ENCODE measurements at places on chromosomes 1 and 21.
A peak's percentile ranks its signal among the peaks of the same experiment; 100 is the strongest.

GRCh38 chr1:208724079-208724478 is 479.9 kb upstream of the PLXNA2 start:
- DNase-seq: no peak

DNA sequence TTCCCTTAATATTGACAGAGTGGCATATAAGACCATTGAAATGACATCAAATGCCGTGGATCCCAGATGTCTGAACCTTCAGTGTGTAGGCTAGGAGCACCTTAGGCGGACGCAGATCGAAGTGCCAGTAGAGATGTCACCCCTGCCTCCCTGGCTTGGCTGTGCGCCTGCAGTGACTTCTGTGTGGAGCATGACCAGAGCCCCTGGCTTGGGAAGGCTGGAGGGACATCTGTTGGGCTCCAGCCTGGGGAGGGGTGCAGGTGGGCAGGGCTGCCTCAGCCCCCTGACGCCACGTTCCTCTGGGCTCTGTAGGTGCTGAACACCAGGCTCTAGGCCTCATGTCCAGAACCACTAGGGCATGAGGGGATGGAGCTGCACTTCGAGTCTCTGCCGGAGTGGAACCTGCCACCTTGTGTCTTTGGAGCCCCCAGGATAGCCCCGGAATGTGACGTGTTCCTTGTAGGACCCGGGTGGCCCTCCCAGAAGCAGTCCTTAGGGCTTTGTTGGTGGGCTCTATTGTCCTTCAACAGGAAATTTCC is 103.8 kb downstream of the ADARB1 start:
- DNase-seq: no peak

- DNase-seq: no peak
Measured at GRCh38 chr1:192087334-192087733, 70.9 kb upstream of the RGS18 start.

GRCh38 chr1:189941922-189942321 is 535.7 kb downstream of the BRINP3 start:
- DNase-seq: no peak

- DNase-seq: no peak
Measured at GRCh38 chr21:33078907-33079582, 9.1 kb downstream of the OLIG1 start.

GRCh38 chr1:90339811-90340210 is 344.9 kb downstream of the ZNF326 start:
- DNase-seq: no peak

GRCh38 chr1:155640367-155640766 is 30.3 kb downstream of the MSTO1 start:
- no peak for DNase-seq

GRCh38 chr1:82048596-82048995 is 247.9 kb downstream of the ADGRL2 start:
- no peak for DNase-seq

DNA sequence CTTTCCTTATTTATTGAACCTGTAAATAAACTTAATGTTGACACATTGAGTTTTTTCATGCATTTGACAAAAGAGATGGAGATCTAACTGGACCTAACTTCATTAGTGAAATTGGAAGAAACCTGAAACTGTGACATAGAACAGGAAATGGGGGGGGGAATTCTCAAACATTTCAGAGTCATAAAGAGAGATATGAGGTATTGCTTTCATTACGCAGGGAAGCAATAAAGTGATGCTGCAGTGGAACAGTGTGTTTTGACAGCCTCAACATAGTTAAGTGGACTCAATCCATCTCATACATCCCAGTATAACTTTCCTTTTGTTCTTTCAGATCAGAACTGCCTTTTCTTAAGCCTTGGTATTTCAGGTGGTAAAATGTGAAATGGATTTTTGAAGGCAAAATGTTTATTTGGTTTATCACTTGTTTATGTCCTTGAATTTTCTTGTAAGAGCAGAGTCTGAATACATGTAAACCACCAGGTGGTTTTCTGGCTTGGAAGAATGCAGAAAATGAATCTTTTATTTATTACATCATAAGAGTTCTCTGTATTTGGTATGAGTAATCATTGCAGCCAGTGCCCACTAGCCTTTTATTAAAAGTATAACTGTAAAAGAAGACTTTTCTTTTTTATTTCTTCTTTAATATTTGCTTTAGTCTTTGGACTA is 132.5 kb downstream of the ZNF326 start:
- DNase-seq: no peak

DNA sequence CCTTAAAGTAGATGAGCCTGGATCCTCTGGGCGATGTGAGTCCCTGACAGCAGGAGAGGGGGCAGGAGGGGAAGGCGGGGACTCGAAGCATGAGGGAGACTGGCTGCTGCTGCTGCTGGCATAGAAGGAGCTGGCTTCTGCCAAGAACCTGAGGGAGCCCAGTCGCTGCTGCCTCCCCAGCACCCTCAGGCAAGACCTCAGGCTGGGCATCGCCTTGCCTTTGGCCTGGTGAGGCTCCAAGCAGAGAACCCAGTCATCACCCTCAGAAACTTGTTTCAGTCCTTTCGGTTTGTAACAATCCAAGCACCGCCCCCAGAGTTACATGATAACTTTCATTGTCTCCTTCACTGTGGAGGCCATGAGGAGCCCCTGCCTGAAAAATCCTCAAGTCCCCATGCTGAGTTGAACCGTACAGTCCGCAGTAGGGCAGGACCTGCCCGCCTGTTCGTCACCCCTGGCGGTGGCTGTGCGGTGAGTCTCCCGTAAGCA is 38.8 kb downstream of the POFUT2 start:
- peak; percentile 54 for DNase-seq

DNA sequence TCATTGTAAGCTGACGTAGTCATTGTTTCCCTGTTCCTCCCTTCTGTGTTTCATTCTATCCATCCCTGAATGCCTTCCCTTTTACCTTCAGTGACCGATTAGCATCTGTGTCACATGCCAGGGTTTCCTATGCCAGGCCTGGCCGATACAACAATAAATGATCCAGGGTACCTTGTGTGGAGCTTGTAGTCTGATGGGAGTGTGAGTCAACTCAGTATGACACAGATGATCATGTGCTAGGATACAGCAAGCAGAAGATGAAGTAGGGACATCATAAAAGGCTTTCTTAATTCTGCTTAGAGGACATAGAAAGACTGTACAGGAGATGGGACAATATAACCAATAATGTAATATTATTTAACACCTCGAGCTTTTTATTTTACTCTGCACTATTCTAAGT is 164.1 kb upstream of the C8B start:
- DNase-seq: no peak

DNA sequence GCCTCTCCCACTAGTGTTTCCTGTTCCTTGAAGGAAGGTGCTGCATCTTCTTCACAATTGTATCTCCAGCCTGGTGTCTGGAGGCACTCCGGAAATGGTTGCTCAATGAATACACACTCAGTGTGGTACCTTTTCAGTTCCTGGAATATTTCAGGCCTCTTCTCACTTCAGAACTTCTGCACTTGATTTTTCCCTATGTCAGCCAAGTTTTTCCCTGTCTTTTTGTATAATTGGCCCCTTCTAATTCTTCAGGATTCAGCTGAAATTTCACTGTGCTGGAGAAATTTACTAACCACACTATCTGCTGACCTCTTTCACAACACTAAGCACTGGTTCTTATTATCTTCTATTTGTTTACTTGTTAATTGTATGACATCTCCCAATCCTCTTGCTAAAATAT is 61.2 kb upstream of the MAP10 start:
- no peak for DNase-seq

DNA sequence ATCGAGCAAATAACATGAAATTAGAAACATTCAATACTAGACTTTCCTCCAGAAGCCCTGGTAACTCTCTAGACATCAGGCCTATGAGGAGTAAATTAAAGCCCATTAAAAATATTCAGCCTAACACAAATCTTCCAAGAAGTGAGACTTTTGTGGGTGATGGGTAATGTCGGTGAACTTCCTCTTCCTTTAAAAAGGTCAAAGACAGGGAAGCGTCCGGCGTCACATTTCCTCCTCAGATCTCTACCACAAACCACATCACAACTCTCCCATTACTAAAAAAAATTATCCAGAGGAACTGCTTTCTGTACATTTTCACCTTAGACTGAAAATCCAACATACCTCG is 1.4 kb downstream of the EIF4G3 start:
- no peak for DNase-seq

DNA sequence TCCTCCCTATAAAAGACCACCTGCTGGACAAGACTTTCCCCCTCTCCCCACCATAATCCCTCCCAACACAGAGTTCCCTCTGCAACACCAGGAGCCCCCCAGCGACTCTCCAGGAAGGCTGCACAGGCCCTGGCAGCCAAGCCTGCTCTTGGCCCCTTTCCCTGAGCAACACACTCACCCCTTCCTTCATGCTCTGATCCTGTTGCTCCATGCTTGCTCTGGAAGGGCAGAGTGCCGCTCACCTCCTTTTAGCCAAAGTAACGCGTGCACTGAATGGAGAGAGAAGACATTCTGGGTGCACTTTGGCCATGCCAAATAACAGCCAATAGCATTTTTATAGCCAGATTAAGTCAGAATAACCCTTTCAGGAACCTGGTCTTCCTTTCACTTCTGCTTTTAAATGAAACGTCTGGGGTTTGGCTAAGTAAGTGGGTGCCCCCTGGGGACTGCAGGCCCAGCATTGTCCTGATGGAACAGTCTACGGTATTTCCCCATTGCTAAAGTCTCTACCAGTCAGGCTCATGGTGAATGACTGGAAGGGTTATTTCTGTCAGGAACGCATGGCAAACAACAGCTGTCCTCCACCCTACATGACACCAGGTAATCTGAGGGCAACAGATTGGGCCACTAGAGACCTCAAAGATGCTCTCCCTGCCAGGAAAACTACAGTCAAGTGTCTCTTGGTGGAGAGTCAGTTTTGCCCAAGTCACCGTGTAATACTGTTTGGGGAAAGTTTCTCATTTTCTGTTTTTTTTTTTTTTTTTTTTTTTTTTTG is at the start of gene SLC2A5:
TSS of gene SLC2A5 (minus strand) at position 310 of the 775 bp plus-strand sequence. CDS start at position 211, 99 bp downstream.
- peak; percentile 85 for DNase-seq

- DNase-seq: peak; percentile 59
Measured at GRCh38 chr1:227234998-227235405, 83.3 kb downstream of the CDC42BPA start.

- DNase-seq: no peak
Measured at GRCh38 chr1:16064536-16065268, 8.7 kb downstream of the FAM131C start.

GRCh38 chr1:15428815-15429435 is 9.3 kb upstream of the CTRC start:
- DNase-seq: no peak

DNA sequence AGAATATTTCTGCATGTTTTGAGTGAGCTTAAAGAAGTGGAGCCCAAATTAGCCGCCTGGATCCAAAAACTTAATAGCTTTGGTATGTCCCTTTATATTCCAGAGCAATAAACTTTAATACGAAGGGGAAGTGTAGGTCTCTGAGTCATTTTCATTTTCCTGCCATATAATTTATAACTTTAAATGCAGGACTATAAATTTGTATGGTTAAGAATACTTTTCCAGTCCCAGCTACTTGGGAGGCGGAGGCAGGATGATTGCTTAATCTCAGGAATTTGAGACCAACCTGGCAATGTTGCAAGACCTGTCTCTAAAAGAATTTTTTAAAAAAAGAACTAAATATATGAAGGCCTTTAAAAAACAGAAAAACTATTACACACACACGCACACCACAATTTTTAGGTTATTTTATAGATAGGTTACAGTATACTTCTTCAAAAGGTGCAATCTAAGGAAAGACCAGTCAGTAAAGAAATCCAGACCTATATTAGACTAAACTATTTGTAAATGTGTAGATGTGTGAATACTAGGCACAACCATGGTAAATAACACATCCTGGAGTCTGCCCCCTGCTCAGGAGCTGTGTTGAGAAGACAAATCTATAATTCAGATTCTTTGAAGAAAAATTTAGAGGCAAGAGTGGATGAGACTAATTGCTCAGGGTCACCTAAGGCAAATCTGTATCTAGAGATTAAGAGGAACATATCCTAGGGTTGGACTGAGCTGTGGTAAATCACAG is 80.3 kb downstream of the TTC3 start:
- no peak for DNase-seq

GRCh38 chr1:22176258-22176657 is 33.4 kb upstream of the WNT4 start:
- DNase-seq: no peak

- peak; percentile 25 for DNase-seq
Measured at GRCh38 chr1:67307251-67308060, at the start of gene IL12RB2. TSS of gene IL12RB2 (plus strand) at chr1:67307873. CDS start at chr1:67320369, 12,496 bp downstream.

DNA sequence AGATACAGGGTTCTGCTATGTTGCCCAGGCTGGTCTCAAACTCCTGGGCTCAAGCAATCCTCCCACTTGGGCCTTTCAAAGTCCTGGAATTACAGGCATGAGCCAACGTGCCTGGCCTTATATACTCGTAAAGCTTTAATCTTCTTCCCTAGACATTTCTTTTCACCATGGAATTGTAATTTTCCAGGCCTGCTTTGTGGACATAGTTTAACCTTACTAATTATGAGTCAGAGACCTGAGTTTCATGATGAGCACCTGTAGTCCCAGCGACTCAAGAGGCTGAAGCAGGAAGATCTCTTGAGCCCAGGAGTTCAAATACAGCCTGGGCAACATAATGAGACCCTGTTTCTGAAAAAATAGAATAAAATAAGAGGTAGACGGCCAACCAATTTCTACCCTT is 12.3 kb downstream of the PATJ start:
- no peak for DNase-seq

DNA sequence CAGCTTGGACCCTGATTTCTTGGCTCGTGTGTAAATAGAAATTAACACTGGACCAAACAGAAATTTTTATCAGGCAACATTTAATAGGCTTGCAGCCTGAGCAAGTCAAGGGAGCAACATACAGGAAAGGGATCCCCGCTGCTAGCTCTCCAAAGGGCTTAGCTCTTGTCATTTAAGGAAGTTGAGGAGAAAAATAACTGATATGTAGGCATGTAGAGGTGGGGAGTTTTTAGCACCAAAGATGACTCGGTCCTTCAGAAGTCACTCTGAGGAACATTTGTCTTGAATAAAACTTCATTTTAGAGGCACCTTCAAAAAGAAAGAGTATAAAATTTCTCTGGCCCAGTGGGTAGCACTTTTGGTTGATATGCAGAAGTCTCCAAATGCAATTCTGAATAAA is 27.1 kb downstream of the GBP2 start:
- DNase-seq: no peak

DNA sequence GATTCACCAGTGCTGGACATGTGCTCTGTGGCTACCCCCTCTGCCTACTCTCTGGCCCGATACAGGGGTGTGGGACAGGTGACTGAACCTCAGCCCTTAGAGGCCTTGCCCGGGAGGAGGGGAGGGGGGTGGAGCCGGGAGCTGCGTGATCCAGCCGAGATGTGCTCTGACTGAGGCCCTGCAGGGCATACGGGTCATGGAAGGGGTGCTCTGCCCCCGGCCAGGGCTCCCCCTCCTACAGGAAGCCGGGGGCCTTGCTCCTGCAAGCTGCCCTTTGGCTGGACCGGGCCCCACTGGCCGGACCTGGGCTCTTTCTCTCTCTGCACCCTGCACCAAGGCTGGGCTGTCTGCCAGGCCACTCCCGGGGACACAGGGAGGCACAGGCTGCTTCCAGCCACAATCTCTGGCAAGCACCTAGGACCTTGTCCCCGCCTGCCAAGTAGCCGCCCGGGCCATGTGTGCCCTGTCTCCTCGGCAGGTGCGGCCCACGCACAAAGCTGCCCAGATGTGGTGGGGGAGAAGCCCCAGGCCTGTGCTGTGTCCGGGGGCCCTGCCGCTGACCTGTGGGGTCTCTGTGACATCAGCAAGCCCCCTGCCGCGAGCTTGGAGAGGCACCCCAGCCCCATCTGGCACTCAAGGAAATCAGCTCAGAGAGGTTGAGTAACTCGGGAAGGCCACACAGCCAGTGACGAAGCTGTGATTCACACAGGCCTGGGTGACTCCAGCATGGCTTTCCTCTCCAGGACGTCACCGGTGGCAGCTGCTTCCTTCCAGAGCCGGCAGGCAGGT is 1.5 kb downstream of the SCNN1D start:
- no peak for DNase-seq

Data from NCI-H524 treated with DMSO at 0.1 percent for 48 hours (cell line).